ENCODE measurements at places on chromosomes 2 and 18.

GRCh38 chr2:71299507-71299906 lies 32.1 kb upstream of the ZNF638 start:
- no peak for DNase-seq

DNA sequence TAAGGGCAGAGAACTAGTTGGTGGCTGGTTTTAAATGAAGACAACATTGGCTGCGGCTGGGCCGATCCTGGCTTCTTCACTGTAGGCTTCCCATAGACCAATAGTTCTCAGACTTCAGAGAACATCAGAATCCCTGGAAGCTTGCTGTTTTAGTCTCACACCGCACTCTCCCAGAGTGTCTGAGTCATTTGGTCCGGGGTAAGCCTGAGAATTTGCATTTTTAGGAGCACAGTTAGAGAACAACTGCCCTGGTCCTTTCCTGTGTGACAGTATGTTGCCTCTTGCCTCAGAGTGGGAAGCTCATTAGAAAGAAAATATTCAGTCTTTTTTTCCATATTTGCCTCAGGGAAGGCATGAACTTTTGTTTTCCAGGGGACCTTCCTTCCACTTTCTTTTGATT lies 137.1 kb upstream of the GAREM1 start:
- no peak for DNase-seq

- DNase-seq, result no peak
Measured at GRCh38 chr2:62303788-62304187, 107.9 kb downstream of the B3GNT2 start.

- no peak for DNase-seq
Measured at GRCh38 chr2:5385596-5385995, 306.6 kb upstream of the SOX11 start.

DNA sequence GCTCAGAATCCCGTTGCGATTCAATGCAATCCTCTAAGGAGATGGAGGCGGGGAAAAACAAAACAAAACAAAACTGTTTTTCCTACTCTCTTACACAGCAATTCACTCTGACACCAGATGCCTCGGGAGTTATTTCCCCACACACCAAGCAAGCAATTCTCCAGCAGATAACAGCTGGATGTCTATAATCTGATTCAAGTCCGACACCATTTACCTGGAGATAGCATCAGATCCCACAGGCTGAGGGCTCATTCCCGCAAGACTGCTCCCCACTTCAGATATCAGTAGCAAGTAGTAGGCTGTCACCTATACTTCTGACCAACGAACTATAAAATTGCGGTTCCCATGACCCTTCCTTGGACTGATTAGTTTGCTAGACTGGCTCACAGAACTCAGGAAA lies 58.7 kb downstream of the DTNB start:
- no peak for DNase-seq

DNA sequence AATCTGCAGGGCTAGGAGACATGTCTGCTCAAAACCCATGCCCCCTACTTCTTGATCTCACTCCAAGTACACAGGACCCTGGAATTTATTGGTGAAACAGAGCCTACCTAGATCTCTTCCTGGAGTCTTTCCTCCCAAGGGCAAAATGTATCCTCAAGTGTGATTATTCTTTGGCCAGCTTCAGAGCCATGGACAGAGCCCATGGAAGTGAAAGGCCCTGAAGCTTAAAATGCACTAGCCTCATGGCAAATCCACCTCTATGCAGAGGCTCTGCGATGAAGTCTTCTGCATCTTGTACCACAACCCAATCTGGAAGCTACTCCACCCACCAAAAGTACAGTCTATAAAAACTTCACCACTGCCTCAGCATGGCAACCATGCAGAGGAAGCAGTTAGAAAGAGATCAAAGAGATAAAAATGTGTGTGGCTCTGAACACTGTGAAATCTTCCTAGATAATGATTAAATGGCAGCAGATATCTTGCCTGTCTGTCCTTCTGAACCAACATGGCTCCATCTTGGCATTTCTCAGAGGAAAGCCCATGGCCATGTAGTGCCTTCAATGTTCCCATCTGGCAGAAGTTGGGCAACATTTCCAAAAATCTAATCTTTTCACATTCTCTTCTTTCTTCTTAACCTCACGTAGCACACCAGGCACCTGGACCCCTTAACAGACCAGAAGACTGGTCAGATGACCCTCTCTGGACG lies 142.9 kb upstream of the KLF7 start:
- no peak for DNase-seq

DNA sequence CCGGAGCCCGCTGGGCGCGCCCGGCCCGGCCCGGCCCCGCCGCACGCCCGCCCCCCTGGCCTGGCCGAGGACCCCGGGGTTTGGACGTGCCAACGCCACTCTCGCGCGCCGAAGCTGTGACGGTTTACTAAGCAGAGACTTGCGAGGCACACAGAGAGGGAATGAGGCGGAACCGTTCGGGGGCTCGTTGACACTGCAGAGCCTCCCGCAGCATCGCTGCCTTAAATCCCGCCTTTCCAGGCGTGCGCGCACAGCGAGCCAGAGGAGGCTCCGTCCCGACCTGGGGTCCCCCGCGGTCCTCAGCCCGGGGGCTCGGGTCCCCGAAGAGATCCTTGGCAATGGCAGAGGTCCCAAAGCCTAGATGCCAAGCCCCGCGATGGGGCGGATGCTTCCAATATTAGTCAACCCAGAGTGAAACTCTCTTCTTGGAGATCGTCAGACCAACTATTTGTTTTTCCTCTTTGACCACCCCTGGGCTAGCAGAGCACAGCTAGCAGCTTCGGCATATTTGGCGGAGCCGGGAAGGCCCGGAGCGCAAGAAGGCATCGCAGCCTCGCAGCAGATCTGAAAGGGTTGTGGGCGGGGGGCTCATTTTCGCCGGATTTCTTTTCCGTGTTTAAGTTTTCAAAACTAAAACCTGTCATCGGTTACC lies at the start of gene ZNF385B:
ZNF385B (minus strand) TSS at position 197 of the 652 bp plus-strand sequence.
- DNase-seq, result no peak

- no peak for DNase-seq
Measured at GRCh38 chr2:240998995-240999791, 775 bp downstream of the SNED1 start.

Data from stimulated activated CD4-positive, alpha-beta T cell treated with anti-CD3 and anti-CD28 coated beads, Interleukin-1b, Interleukin-23, amount 100 ng/mL, for 1 hour (primary cell).